GM12864 (cell line): ENCODE measurements at places on chromosomes 3 and 15.

DNA sequence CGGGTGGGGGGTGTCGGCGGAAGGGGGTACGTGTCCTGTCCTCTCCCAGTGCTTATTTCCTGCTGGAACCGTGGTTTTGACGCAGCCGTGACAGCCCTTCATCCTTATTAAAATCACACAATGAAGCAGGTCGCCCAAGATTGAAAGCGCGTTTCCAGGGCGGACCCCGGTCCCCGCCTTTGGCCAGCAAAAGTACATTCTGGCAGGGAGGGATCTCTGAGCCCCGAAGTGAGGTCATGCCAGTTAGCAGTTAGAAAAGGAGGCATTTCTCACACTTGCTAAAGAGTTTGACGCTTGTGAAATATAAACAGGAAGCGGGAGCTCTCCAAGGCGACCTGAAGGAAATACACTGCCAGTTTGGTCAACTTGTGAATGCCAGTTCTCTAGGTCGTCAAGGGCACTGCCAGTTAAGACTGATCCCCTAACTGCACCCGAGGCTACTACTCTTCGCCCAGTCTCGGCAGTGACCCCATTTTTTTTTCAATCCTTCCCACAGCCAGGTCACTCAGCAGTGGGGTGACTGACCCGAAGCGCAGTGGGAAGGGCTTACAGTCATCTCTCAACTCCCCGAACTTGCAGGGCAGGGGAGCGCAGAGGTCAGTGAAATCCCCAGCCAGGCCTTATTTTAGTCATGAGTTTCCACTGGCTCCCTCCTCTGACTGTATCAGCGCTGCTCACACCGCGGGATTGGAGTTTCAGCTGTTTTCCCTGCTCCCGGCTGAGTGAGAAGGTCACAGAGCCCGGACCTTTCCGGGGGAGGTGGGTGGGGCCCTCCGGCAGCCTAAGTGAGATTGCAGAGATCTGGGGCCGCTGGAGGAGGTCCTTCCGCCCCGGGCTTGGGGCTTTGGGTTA lies 2.0 kb upstream of the BHLHE40 start:
- peak; percentile 82 for DNase-seq

- DNase-seq, result no peak
Observed at GRCh38 chr15:39403640-39404117, 177.2 kb upstream of the THBS1 start.

DNA sequence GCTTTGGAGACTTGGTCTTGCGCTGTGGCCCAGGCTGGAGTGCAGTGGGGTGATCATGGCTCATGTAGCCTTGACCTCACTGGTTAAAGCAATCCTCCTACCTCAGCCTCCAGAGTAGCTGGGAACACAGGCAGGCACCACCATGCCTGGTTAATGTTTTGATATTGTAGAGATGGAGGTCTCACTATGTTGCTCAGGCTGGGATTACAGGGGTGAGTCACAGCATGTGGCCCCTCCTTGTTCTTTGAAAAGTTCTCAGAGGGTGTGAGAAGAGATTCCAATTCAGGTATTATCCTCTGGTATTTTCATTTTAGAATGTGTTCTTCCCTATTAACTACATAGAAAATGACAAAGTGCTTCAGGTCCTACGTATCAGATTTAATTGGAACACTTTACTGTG lies 51.9 kb upstream of the RPL32 start:
- no peak for DNase-seq

DNA sequence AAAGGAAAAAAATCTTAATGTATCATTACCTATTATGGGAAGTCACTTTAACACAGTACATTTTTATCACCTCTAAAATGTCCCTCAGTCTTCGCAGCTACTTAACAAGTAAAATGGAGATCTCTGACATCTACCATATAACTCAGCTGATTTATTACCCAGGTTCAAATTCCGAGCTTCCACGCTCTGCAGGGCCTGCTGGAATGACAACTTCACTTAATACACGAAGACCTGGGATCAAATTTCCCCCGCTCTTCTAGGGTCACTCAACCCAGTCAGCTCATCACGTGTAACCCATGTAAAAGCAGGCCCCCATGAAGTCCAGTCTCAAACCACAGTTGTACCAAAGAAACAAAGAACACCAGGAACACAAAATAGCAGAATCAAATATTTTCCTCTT lies 44.2 kb upstream of the ACP3 start:
- no peak for DNase-seq

GRCh38 chr3:186515125-186515524 lies 29.1 kb downstream of the CRYGS start:
- DNase-seq, result no peak

DNA sequence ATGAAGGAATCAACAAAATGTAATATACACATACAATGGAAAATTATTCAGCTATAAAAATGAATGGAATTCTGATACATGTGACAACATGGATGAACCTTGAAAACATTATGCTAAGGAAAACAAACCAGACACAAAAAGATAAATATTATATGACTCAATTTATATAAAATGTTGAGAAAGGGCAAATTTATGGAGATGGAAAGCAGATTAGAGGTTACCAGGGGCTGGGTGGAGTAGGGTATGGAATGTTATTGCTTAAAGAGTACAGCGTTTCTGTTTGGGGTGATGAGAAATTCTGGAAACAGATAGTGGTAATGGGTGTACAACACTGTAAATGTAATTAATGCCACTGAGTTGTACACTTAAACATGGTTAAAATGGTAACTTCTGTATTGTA lies 50.9 kb downstream of the EMC4 start:
- DNase-seq, result no peak

DNA sequence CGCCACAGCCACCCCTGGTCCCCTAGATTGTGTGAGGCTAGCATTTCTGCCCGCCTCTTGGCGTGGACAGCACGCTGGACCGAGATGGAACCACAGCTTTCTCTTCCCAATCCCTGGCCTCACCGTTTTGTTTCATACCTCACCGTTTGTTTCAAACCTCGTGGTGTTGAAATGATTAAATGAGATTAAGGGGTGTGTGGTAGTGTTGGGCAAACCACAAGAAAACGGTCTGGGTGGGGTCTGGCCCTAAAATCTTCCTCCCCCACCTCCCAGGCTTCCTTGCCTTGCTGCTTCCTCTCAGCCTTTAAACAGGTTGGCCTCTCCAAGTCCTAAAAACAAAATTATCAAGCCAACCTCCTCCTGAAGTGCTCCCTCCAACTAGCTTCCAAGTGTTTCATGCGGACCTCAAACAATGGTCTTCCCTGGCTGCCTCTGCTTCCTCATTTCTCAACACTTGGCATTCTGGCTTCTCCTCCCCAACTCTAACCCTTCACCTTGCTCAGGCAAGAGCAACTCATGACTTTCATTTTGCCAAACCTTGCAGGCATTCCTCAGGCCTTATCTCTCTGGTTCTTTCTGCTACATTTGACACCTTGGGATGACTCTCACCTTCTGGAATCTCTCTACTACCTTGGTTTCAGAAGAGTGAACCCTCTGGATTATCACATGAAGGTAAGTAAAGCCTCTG lies 1.4 kb upstream of the ATP13A3 start:
- no peak for DNase-seq

GRCh38 chr3:133362539-133362938 lies 37.3 kb upstream of the BFSP2 start:
- no peak for DNase-seq

- no peak for DNase-seq
Observed at GRCh38 chr15:73889053-73889761, 15.8 kb downstream of the TBC1D21 start.

DNA sequence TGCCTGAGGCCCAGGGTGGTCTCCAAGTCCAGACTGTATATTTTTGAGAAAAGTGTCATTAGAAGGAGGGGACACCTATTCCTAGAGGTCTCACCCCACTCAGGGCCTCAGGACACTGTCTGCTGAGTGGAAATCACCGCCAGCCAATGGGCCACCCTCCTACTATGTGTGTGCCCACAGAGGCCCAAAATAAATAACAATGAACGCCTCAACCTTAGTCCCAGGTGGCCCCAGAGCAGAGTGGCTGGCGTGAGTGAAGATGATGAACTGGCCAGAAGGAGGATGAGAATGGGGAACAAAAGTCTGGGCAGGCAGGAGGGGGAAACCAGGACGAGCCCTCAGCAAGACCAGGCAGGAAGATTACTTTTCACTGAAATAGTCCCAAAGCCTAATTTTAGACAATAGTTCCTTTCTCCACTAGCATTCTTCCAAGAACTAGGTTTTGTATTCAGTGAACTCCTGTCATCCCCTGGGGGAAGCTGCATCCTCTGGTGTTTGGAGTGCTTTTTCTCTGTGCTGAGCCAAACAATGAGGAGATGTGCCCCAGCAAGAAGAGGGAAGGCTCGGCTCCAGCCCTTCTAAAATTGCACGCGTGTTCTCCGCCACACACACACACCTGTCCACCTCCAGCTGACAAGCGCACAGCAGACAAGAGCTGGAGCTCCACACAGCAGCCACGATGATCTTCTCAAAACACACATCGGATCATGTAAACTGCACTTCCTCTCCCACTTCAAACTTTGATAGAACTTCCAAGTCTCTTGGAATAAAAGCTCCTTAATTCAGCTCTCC lies 72.2 kb downstream of the ADCY5 start:
- no peak for DNase-seq

DNA sequence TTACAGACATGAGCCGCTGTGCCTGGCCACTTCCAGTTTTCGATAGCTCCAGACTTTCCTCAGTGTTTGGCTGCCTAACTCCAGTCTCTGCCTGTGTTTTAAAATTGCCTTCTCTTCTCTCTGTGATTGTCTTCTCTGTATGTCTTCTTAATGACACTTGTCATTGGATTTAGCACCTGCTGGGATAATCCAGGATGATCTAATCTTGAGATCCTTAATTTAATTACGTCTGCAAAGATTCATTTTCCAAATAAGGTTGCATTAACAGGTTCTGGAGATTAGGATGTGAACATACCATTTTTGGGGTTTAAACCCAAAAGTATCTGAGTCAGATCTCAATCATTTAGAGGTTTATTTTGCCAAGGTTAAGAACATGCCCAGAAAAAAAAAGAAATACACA lies 222.2 kb upstream of the PDZRN3 start:
- no peak for DNase-seq

- DNase-seq, result no peak
Observed at GRCh38 chr3:165459111-165459510, 262.9 kb upstream of the SLITRK3 start.

DNA sequence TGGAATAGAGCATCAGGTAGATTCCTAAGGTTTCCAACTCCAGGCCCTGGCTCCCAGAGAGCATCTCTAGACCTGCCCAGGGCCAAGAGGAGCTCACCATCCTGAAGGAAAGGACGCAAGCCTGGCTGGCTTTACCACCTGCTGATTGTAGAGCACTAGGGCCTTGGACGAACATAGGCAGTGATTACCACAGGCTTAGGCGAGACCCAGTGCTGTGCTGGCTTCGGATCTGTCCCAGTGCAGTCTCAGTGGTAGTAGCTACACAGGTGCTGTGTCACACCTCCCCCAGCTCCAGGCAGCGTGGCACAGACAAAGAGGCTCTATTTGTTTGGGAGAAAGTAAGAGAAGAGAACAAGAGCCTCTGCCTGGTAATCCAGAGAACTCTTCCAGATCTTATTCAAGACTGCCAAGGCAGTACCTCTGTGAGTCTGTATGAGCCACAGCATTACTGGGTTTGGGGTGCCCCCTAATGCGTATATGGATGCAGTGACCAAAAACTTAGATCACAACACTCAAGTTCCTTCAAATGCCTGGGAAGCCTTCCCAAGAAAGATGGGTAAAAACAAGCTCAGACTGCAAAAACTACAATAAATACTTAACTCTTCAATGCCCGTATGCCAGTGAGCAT lies 25.4 kb downstream of the ISG20 start:
- DNase-seq, result no peak

DNA sequence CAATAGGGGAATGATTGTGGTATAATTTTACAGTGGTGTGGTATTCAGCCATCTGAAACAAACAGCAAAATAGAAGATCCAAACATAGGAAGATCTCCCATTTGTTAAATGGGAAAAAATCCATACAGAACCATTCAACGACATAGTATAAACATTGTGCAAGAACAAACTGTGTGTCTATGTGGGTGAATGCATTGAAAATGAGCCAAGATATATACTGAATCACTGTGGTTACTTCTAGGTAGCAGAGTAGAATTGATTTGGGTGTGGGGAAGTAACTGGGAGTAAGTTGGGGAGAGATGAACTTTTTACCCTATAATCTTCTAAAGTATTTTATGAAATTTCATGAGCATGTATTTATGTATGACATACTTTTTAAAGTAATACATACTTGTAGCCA lies 123.1 kb upstream of the UMPS start:
- DNase-seq, result no peak

DNA sequence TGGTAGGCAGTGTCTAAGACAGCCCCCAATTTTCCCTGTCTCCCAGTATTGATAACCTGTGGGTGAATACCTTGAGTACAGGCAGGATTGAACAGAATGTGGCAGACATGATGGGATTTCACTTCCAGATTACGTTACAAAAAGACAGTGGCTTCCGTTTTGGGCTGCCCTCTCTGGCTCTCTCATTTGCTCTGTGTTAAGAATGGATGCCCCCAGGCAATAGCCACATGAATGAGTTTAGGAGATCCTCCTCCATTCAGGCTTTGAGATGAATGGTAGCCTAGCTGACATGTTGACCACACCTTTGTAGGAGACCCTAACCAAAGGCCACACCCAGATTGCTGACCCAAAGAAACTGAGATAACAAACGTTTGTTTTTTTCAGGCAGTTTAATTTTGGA lies 34.3 kb downstream of the UBXN7 start:
- no peak for DNase-seq

- no peak for DNase-seq
Observed at GRCh38 chr3:147298511-147298982, 107.8 kb downstream of the ZIC4 start.

DNA sequence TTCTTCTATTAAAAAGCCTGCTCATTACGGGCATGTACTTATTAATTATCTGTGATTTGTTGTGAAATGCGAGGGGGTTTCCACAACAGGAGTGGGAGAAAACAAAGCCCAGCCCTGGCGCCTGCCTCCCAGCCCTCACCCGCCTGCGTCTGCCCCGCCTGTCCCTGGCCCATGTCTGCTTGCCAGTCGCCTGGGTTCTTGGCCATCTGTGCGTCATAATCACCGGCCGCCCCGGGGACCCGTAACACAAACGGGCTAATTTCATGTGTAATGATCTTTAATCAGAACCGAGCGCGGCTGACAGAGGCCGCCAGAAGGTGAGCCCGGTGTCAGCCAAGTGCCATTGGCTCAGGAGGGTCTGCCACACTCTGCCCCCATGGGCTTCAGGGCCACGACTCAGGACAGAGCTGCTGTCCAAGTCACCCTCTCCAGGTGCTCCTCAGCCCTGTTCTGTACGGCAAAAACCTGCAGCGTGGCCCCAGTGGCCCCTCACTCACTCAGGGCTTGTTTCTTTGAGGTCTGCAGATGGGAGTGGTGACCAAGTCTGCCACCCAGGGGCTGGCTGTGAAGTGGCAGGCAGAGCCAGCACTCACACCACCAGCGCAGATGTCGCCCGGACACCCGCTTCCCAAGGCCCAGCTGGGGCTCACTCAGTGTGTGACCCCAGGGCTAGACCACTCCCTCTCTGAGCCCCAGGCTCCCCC lies 28.8 kb upstream of the TMEM115 start:
- no peak for DNase-seq

DNA sequence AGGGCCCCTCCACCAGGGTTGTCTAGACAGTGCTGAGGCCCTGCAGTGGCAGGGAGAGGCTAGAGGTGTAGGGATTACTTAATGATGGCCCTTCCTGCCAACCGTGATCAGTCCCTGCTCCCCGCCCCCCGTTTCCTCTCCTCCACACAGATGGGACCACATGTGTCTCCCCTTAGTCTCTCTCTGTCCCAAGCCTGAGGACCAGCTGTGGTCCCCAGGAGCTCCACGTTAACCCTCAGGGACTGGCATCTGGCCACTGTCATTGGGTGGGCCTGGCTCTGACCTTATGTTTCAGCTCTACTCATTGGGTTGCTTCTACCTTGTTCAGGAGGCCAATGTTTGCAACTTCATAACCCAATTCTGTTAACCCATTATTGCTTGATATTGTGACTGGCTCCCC lies 6.0 kb upstream of the ALPK3 start:
- DNase-seq, result no peak

- no peak for DNase-seq
Observed at GRCh38 chr3:43769885-43770425, 79.2 kb downstream of the ABHD5 start.
